ENCODE measurements at places on chromosomes 11 and 22.
A peak's percentile ranks its signal among the peaks of the same experiment; 100 is the strongest.

- DNase-seq, result no peak
Observed at GRCh38 chr11:39668640-39669039, 1790.8 kb downstream of the LRRC4C start.

GRCh38 chr11:36743039-36743438 is 145.0 kb upstream of the RAG2 start:
- DNase-seq, result no peak

GRCh38 chr11:19344661-19345518 is 104.1 kb upstream of the E2F8 start:
- no peak for DNase-seq

- no peak for DNase-seq
Observed at GRCh38 chr11:70431611-70432010, 33.3 kb downstream of the CTTN start.

- DNase-seq, result no peak
Observed at GRCh38 chr11:68665436-68665835, 18.9 kb upstream of the GAL start.

DNA sequence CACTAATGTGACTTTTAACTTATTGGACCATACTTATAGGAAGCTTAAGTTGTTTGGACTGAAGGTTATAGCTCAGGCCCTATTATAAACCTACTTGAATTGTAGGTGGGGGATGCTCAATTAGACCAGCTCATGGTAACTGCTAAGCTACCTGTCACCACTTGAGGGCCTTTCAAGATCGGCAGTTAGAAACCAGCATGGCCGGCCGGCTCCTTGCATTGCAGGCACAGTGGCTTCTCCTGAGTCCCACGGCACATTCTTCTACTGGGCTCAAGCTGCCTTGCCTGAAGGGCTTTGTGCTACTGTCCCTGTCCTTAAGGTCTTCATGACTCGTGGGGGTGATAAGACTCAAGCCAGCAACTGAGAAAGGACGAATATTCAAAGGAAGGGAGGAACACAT is 70.8 kb downstream of the TBC1D22A start:
- DNase-seq, result no peak

GRCh38 chr11:120797143-120797542 is 226.8 kb upstream of the TBCEL start:
- DNase-seq, result no peak

DNA sequence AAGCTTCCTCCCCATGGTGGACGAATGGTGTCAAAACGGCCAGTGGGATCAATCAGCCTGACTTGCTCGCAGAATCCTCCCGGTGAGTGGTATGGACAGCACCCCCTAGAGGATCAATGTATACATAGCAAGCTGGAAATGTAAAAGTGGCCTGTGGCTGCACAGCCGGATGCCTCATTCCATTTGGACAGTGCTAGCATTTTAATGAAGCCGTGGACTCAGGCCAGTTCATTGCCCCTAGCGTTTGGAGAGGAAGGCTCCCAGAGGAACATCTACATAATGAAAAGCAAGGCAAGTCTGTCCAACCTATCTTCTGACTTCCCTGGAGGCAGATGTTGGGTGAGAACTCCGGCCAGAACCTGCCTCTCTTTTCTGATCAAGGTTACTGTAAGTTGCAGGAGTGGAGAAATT is 942.3 kb downstream of the NTM start:
- peak; percentile 4 for DNase-seq

DNA sequence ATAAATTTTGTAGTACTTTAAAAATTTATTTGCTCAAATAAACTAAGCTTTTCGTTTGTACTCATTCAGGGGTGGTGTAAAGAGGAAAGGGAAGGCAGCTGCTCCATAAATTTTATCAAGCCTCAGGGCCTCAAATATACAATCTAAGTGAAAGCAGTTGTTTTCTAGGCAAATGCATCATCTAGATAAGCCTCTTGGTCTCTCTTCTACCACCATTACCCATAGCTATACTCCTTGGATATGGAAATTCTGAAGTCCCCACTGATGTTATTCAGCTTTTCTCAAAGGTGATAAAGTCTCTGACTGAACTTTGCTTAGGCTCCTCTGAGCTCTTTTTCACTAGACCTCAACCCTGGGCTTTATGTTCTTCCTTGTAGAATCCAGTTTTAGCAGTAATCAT is 1313.1 kb downstream of the JRKL start:
- DNase-seq, result no peak

- no peak for DNase-seq
Observed at GRCh38 chr11:128273736-128274135, 313.6 kb downstream of the ETS1 start.

GRCh38 chr22:50705219-50705691 is 32.6 kb downstream of the SHANK3 start:
- DNase-seq, result no peak
